ENCODE measurements at places on chromosomes 2 and 18.
A peak's percentile ranks its signal among the peaks of the same experiment; 100 is the strongest.

- no peak for DNase-seq
These were observed 121.9 kb downstream of the TNS1 start for GRCh38 chr2:217880891-217881290.

DNA sequence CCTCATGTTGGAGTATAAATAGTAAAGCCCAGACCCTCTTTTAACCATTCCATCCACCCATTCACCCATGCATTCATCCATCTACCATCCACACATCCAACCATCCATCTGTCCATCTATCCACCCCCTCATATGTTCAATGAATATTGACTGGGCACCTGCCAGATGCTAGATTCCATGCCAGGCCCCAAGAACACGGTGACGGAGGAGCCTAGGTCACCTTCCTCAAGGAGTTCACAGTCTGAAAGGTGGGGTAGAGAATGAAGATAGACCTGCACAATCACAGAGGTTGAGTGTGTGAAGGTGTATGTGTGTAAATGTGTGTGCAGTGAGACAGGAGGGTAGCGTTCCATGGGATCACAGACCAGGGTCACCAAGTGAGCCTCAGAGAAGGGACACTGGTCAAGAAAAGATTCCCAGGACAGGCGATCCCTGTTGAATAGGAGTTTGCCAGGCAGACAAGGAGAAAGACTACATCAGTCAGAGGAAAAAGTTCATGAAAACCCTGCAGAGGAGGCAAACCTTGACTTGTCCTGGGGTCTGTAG, 287.2 kb downstream of the CYP26B1 start:
- no peak for DNase-seq

DNA sequence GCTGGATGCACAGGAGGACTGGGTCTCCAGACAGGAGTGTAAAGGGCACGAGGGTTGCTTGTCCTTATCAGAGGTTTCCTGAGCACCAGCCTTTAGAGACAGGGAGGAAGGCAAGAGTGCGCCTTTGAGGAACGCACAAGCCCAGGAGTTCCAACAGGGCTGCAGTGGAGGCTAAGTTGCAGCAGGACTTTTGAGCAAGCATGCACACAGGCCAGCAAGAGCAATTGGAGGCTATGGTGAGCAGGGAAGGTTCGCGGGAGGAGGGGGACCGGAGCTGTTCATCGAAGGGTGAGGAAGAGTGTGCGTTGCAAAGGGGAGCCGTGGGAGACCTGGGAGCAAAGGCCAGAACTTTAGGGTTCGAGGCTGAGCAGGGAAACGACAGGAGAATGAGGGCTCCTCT, 2.2 kb upstream of the ATOH8 start:
- no peak for DNase-seq

DNA sequence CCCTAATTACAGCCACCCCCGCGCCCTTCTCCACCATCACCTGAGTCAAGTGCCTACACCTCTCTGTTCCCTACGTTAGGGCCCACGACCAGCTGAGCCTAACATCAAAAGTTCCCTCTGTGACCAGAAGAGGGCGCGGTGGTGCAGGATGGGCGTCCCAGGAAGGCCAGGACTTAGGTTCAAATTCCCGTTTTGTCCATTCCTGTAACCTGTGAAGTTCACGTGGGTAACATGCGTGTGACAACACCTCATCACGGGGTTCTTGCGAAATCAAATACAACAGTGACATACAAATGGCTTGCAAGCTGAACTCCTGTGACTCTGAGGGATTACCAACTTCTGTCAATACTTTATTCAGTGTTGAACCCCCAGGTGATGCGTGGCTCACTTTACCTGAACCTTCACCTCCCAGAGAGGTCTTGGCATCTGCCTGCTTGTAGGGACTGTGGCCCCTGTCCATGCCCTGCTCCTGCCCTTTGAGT, 207.9 kb downstream of the ARL4C start:
- peak; percentile 52 for DNase-seq

DNA sequence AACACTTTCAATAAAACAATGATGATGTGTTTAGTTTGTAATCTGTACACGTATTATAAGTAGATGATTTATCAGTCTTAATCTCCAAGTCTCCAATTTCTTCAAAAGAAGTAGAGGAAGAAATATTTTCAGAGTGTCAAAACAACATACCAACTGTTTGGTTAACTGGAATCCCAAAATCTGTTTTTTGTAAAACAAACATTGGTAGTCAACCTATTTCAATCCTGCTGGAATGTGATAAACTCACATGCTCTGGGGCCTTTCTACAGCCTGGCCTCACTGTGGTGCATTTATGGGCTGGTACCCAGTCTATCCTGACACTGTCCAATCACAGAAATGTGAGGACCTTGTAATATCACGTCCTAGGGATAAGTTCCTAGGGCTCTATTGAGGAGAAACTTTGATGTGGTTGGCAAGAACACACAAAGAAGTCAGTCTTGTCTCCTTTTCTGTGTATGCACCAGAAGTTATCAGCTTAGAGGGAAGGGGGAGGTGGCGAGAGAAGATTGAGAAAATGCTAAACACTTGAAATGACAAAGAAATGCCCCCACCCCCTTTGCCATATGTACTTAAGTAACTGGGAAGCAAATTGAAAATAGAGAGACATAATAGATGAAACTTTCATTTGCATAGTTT, 47.2 kb downstream of the PRKRA start:
- no peak for DNase-seq

GRCh38 chr2:233356546-233357308, 2.4 kb downstream of the DGKD start:
- no peak for DNase-seq

- DNase-seq: no peak
These were observed 241.0 kb downstream of the GLI2 start for GRCh38 chr2:120976501-120977307.

DNA sequence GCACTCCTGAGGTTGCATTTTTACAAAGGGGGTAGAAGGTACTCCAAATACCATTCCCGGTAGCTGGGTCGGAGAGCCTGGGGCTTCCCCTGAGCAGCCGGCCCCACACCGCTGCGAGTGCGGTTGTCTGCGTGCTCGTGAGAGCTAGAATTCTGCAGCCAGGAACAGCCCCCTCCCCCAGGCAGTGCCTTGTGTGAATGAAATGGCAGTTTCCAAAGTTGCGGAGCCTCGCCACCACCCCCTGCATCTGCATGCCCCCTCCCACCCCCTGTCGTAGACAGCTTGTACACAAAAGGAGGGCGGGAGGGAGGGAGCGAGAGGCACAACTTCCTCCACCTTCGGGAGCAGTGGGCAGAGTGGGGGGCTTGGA, 1.1 kb downstream of the MYCN start:
- peak; percentile 37 for DNase-seq

- DNase-seq: no peak
These were observed 64.2 kb upstream of the CDCA7 start for GRCh38 chr2:173290518-173290917.

GRCh38 chr18:57220480-57220879, 73.6 kb downstream of the BOD1L2 start:
- no peak for DNase-seq

DNA sequence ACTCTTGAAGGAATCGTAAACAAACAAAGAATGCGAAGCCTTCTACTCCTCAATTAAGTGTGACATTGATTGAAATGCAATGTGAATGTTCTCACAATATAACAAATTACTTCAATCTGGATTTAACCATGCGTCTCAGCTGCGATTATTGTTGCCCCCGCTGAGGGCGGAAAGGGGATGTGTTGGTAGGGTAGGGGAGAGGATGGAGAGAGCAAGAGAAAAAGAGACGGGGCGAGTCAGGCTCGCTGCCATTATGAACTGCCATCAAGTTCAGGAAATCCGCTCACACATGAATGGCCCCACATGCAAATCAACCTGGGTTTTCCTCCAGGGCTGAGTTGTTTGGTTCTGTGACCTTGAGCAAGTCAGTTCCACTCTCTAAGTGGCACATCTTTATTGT, 129.8 kb downstream of the PXDN start:
- no peak for DNase-seq

GRCh38 chr2:136448432-136448831, 316.9 kb upstream of the THSD7B start:
- no peak for DNase-seq

- DNase-seq: no peak
These were observed 64.3 kb upstream of the SNTG2 start for GRCh38 chr2:886072-887022.

DNA sequence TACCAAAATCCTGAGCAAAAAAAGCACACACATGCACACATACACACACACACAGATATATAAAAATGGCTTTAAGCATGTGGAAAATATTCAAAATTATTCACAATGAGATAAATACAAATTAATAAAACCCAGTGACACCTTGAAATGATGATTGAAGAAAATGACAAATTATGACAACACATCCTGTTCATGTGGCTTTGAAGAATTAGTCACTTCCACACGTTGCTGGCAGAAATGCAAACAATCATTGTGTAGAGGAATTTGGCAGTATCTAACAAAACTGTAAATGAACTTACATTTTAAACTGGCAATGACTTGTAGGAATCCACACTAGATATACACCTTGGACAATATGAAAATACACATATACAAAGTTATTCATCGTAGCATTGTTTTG, 95.8 kb upstream of the RGPD4 start:
- DNase-seq: no peak

- DNase-seq: no peak
These were observed 101.7 kb downstream of the PDE11A start for GRCh38 chr2:177970670-177971454.

GRCh38 chr18:22385718-22386117, 32.0 kb downstream of the CTAGE1 start:
- no peak for DNase-seq

GRCh38 chr2:186629250-186629996, 39.6 kb downstream of the ITGAV start:
- no peak for DNase-seq

DNA sequence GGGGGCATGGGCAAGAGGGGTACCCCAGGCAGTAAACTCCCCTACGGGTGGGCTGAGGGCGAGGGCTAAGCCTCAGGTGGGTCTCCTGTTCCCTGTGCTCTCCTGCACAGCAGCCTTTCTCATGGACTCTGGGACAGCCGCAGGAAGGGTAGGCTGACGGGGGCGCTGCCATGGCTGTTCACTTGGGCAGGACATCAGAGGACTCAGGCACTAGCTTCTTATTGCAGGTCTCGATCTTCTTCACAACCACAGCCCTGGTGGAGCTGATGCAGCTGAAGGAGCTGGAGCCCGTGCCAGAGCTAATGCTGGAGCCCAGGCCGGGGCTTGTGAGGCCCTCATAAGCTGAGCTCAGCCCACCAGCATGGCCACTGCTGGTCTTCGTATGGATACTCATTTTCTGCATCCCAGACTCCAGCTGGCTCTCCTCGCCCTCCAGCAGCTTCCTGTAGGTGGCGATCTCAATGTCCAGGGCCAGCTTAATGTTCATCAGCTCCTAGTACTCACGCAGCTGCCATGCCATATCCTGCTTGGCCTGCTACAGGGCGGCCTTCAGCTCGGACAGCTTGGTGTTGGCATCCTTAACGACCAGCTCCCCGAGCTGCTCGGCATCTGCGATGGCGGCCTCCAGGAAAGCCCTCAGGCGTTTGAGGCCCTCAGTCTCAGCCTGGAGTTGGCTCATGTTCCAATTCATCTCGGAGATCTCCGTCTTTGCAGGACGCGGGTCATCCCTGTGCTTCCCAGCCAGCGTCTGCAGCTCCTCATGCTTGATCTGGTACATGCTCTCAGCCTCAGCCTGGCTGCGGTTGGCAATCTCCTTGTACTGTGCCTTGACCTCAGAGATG, 359.8 kb upstream of the SETBP1 start:
- no peak for DNase-seq

DNA sequence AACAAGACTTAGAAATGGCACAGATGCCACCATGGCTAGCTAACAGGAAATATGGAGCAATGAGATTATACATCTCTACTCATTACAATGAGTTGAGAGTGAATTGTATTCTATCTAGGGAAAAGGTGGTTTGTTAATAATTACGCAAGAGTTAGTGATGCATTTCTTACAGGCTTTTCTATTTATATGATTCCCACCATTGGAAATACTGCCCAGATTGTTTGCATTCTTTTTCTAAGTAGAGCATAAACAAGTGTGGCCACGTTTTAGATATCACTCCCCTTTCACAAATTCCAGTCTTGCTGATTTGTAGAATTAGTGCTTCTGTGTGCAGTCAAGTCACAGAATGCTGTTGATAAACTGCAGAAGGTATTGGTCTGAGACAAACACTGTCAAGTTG, 56.6 kb downstream of the ZNF804A start:
- no peak for DNase-seq

GRCh38 chr2:152924722-152925121, 206.3 kb downstream of the ARL6IP6 start:
- no peak for DNase-seq

- DNase-seq: no peak
These were observed 1207.3 kb upstream of the FAM98A start for GRCh38 chr2:34806396-34806795.

DNA sequence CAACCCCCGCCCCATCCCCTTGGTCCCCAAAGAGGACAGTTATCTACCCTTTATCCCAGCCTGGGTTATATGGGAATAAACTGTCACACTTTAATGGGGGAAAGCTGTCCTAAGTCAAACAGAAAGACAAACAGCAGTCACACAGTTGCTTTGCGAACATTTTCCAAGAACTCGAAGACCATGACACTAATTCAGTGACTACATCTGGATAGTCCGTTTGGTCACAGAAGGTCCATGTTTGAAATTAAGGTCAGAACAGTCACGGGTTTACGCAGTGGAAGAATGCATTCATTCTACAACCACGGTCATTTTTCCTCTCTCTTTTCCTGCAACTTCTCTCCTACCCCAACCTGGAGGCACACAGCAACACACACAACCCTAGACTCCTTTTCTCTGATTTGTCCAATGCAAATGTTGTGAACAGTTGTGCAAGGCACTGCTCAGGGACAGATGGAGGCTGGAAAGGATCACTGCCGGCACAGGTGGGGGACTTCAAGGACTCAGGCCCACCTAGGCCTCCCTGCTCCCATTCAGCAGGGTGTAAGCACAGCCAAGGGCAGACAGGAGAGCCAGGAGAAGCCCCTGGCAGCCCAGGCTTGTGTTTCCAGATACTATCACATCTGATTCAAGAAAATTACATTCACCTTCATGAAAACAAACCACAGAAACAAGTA, 39.9 kb downstream of the ZNF516 start:
- DNase-seq: no peak

DNA sequence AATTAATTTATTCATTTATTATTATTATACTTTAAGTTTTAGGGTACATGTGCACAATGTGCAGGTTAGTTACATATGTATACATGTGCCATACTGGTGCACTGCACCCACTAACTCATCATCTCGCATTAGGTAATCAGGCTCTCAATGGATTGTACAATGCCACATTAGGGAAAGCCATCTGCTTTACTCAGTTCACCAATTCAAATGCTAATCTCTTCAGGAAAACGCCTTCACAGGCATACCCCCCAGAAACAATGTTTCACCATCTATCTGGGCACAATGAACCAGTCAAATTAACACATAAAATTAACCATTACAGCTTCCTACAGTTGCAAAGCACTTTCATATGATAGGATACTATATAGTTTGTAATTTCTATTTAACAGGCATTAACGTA, 84.8 kb upstream of the DNAJC10 start:
- DNase-seq: no peak

DNA sequence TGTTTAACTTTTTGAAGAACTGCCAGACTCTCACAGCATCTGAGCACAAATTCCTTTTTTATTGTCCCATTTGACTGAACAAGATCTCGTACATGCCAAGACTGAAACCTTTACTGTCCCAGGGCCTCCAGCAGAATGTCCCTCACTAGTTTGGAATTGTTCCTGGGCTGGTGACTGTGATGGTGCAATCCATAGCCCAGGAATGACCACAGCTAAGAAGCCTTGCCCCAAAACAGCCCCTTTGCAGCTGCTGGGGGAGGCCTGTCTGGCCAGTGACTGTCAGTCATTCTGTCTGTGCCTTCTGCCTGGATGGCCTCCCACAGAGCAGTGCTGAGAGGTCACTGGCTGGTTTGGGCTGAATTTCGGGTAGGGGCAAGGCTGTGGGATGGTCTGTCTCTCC, 184.5 kb upstream of the MSH6 start:
- DNase-seq: no peak

Measured in GM20000 (cell line).